ENCODE measurements at places on chromosomes 2 and 18. TPM values are rescaled to one million over a fixed set of nuclear protein-coding genes. Genes with fewer than 3 reads are reported as not detected.
A peak's percentile ranks its signal among the peaks of the same experiment; 100 is the strongest.

DNA sequence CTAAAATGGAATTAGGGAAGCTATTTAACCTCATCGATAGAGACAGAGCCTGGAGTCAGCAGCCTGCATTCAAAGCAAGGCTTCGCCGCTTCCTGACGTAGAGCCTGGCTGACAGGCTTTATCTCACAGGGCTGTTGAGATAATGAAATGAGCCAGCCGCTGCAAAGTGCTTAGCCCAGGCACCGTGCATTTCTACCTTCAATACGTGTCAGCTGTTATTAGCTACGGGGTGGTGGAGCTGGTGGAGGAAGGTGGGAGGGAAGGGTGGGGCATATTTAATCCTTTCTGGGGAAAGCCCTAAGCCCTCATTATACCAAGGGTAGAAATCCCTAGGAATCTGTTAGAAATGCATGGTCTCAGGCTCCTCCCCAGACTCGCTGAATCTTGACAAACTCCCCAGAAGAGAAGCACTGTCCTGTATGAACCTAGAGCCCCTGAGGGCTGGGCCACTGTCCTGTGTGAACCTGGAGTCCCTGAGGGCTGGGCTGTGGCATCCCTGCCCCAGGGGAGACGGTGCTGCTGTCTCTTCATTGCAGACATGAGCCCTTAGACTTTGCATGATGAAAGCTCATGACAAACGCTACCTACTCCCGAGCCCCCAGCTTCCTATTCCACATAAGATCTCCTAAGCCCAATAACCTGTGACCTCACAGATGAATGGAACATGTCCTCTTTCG lies 72.4 kb downstream of the ALPK2 start:
- no peak for DNase-seq

DNA sequence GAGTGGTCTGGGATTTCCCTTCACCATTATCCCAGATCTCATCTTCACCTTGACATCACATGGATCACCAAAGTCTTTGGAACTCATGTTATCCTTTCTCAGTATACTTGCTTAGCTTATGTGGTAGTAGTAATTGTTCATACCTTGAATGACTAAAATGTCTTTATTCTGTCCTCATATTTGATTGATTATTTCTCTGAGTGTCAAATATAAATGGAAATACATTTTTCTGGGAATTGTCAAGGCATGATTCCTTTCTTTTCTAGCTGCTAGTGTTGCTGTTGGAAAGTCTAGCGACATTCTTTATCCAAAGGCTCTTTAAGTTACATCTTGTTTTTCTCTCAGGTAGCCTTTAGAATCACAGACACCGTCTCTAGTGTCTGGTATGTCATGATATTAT lies 334.4 kb downstream of the CMPK2 start:
- DNase-seq = no peak

DNA sequence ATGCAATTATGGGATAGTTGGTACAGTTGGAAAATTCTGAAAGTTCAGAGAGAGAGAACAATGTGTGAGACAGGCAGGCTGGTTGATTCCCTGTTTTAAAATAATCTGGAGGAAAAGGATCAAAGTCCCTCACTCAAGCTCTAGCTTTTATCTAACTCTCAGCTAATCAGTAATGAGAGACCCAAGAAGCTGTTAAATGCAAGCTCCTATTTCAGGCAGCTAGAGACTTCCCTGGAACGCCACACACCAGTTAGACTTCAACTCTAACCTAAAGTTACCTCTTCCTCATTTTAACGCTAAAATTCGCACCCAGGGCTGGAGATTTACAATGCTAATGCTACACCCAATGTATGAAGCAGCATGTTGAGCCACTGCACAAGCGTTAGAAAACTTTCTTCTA lies 243.1 kb downstream of the EN1 start:
- no peak for DNase-seq

DNA sequence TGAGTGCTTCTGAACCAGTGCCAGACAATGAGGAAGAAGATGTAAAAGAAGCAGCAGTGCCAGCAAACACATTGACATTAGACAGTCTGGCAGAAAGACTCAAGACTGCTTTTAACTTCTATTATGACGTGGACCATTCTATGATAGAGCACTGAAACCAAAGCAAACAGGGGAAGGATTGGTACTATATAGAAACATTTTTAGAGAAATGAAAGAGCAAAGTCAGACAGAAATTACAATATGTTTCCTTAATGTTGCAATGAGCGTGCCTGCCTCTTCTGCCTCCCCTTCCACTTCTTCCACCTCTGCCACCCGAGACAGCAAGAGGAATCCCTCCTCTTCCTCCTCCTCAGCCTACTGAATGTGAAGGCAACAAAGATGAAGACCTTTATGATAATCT lies 39.7 kb downstream of the DHX57 start:
- no peak for DNase-seq

DNA sequence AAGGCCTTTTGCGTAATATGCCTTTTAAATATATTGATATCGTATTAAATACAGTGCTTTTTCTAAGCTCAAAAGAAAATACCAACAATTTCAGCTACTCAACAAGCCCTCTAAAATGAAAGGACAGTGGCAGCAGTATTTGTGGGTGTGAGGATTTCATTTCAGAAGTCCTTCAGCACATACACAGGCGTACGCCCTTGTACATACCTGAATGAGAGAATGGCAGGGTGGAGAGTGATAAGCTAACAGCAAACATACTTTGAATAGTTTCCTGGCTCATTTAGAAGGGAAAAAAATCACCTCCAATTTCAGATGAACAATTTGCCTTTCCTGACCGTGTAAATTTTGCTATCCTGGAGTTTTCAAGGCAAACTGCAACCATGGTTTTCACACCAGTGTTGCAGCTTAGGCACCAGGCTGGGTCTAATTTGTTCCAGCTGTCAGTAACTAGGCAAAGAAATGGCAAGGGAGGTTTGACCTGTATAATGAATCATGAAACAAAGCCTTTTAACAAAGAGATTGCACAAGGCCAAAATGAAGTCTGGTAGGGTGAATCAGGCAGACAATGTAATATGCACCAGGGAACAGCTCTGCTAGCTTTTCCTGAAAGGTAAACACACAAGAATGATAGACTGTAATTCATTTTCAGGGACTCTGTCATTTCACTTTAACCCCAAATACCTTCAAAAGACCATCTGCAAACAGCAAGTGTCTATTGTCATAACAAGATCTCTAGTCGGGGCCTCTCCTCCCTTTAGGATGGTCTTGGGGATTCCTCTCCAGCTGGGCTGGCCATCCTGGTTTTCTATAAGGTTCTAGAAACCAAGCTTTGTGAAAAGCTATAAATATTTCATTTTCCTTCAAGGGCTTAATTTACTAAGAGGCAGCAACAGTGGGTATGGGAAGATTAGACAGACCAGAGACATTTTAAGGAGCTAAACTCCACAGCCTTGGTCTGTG lies 11.5 kb downstream of the ANKRD29 start:
- DNase-seq = no peak

DNA sequence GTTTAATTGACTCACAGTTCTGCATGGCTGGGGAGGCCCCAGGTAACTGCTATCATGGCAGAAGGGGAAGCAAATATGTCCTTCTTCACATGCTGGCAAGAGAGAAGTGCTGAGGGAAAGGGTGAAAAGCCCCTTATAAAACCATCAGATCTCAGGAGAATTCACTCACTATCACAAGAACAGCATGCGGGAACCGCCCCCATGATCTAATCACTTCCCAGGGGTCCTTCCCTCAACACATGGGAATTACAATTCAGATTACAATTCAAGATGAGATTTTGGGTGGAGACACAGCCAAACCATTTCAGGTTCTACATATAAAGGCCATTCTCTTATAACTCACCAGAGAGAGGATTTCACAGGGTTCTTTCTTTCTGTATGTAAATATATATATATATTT lies 62.9 kb downstream of the VRK2 start:
- no peak for DNase-seq

DNA sequence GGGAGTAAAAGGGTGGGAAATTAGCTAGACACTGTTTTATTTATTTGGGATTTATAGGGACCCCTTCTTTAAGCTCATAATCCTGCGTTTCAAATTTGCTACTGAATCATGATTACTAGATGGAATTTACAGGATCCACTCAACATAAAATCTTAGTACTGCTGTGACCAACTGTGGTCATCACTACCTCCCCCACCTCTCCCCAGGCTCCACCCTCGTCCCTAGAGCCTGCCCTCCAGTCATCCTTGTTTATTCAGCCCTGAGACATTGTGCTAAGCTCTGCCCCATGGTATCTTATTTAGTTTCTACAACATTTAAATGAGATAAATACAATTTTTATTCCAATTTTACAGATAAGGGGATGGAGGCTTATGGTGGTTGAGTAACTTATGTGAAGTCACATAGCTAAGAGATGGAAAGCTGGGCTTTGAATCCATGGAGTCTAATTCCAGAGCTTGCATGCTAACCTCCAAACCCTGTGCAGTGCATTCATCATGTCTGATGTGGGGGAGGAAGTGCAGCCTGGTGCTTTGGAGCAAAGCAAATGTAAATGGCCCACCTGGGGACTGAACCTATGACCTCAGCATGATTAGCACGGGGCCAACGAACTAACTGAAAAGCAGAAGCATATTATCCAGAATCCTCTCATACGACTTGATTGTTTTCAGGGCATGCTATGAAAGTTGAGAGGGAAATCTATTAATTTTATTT lies 502.4 kb downstream of the TMEM182 start:
- DNase-seq = no peak

DNA sequence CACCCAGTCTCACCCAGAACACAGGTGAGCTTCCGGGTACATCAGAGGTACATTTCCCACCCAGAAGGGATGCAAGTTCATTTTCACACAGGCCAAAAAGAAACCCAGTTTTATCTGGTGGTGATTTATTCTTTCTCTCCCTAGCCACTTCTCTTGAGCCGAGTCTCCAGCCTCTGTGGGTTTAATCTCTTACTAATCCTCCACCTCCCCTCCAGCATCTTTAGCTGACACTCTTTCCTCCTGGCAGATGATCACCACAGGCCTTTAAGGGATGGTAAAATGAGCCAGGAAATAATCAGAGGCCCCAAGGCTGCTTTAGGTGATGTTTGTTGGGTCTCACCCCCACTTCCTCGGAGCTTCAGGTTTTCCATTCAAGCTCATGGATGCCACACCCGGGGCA lies 145.7 kb upstream of the DLX2 start:
- DNase-seq = no peak

GRCh38 chr18:65206551-65207260 lies 544.1 kb upstream of the CDH7 start:
- no peak for DNase-seq

GRCh38 chr2:10056439-10056838 lies 13.1 kb downstream of the KLF11 start:
- DNase-seq = no peak

DNA sequence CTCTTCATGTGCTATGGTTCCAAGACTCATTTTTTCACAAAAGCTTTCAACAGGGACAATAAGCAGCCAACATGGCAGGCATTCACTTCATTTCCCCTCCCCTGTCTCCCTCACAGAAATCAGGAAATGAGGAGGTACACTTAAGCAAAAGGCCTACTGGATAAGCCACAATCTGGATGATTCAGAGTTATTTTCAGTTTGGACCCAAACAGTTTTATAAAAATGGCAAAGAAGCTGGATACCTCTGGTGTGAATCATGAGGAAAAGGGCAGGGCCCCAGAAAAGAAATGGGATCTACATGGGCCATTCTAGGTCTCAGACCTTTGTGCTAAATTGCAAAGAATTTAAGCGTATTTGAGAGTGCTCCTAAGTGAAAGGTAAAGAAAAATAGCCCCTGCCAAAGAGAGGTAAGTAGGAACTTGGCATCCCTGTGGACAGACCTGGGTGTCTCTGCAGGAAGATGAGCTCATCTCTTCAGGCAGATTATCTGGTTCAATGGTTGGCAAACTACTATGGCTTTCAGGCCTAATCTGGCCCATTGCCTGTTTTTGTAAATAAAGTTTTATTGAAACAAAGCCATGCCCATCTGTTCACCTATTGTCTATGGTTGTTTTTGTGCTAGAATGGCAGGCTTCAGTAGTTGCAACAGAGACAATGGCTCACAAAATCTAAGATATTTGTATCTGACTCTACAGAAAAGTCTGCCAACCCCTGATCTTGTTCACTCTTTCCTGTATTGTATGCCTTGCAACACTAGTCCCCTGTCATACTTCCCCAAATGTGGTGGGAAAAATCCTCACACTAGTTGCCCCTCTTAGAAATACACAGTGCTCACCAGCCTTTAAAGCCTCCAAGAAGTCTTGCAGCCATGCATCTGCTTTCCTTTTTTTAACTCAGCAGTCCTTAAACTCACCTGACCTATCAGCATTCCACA lies 315.0 kb downstream of the ALK start:
- DNase-seq = peak; percentile 68

DNA sequence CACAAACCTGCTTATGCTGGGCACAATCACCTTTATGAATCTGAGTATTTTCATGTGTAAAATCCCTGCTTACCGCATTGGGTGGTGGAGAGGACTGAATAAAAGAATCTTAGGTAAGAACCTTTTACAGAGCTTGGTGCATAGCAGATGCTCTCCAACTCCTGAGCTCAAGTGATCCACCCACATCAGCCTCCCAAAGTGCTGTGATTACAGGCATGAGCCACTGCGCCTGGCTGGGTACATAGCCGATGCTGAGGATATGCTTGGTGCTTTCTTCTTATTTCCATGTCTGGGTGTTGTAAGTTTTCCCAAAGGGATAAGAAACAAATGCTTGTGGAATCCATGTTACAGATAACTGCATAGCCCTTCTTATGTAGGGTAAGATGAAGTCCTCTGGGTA lies 244.3 kb upstream of the PXDN start:
- DNase-seq = no peak

DNA sequence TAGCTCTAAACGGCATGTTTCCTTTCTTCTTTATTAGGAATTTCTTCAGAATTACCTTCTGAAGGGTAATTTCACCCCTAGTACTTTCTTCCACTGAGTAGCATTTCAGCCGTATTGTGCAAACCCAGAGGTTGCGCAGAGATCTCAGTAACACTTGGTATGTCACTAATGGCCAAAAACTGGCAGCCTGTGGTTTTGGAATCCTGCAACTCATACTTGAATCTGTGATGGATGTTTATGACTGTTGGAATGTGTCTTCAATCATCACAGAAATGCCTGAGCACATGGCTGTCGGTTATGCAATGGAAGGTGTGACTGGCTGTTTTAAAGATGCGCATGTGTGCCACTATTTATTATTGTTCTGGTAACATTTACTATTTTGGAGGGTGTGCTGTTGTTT lies 100.0 kb downstream of the COLEC12 start:
- DNase-seq = no peak

DNA sequence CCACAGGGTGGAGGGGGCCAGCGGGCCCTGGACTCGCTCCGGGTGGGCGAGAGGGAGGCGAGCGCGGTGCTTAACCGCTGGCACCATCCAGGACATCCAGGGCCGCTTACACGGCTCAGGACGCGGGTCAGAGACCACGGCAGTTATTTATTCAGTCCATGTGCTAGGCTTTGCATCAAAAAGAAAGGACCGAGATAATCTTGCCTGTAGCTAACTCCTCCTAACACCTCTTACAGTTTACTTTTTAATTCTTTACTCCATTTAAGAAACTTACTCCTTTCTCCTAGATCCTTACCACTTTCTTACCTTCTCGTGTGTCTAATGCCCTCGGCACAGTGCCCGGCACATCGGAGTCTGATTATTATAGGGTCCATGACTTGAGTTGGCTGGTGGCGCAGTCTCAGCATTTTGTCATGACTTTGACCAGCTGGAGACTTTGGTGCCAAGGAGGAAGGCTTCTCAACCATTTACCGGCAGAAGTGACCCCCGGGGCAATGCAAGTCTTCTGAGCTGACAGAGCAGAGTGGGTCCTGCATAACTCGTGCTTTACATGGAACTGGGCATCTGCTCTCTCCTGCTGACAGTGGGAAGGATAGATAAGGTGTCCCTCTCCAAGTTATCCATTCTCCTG lies 503 bp downstream of the ANXA4 start:
- no peak for DNase-seq

Gene DNAH7
- 0.11 TPM for total RNA-seq

Gene MAPK4
- not detected for total RNA-seq

Gene DTNA
- 5.7 TPM for total RNA-seq

Gene CD8B
- total RNA-seq = not detected

Gene ERMN
- not detected for total RNA-seq

Gene C2orf72
- total RNA-seq = not detected

Gene RAB17
- 1.6 TPM for total RNA-seq

Data from pulmonary artery endothelial cell (primary cell).